CD4-positive, alpha-beta T cell treated with Interferon gamma for 1 hour (primary cell): ENCODE measurements at places on chromosomes 1 and 21.
A peak's percentile ranks its signal among the peaks of the same experiment; 100 is the strongest.

DNA sequence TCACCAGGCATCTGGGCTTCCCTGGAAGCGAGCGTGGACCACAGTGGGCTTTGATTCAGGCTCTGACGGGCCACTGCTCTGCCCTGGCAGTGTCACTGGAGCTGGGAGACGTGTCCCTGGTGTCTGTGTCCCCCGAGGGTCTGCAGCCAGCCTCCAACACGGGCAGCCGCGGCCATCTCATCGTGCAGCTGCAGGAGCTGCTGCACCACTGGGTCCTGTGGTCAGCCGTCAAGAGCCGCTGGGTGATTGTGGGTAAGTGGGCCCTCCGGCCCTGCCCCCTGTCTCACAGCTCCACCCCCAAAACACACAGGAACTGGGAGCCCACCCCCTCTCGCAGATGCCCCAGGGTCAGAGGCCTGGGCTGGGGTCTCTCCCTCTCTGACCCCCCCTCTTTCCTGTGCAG, 40.7 kb downstream of the DISP3 start:
- no peak for DNase-seq

- no peak for DNase-seq
Measured at GRCh38 chr1:71948561-71948960, 333.8 kb downstream of the NEGR1 start.

DNA sequence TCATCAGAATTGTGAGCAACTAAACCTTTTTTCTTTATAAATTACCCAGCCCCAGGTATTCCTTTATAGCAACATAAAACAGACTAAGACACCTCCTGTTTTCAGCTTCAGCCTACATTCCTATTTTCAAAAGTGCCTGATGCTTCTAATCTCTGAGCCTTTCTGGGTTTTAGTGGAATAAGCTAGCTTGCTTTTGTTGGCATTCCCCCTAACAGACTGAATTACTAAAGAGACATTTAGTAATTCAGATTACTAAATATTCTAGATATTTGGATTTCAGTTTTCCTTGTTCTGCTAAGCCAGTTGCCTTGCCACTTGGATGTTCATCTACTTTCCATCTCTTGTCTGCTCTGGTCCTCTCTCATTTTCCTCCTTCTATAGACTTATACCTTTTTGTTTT, 10.5 kb upstream of the GNG12 start:
- DNase-seq = no peak

DNA sequence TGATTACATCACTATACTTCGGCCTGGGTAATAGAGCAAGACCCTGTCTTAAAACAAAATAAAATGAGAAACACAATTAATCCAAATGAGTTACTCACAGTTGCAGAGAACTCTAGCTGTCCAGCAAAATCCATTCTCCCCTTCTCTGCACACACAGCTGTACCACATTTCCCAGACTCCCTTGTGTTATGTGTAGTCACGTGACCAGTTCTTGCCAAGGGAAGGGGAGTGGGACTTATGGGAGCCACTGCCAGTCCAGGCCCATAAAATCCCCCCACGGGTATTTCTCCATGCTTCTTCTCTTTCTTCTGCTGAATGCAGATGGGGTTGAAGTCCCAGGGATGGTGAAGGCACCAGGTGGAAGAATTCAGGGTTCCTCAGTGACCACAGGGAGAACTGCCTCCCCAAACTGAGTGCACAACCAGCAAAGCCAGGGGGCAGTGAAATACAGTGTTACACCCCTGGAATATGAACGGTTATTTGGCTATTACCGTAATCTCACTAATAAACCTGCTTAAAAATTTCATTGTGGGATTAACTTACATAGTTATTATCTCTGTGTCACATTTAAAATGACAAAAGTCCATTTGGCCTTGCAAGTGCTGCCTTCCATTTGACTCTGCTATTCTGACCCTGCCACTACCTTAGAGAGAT, 85.6 kb upstream of the FMN2 start:
- no peak for DNase-seq

DNA sequence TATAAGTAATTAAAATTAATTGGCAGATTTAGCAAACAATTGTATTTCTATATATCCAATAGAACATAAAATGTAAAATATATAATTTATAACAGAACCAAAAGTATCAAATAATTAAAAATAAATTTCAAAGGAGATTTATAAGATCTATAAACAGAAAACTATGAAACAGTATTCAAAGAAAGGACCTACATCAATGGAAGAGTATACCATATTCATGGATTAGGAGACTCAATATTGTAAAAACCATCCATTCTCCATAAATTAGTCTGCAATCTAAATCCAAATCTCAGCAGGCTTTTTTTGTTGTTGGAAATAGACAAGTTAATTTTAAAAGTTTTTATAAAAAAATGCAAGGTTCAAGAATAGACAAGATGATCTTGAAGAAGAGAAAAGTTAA, 149.0 kb upstream of the RUNX3 start:
- DNase-seq = no peak

- DNase-seq = no peak
Measured at GRCh38 chr1:236389253-236389652, 4.8 kb upstream of the EDARADD start.

GRCh38 chr21:25561668-25562641, 45.3 kb downstream of the MRPL39 start:
- DNase-seq = peak; percentile 68

DNA sequence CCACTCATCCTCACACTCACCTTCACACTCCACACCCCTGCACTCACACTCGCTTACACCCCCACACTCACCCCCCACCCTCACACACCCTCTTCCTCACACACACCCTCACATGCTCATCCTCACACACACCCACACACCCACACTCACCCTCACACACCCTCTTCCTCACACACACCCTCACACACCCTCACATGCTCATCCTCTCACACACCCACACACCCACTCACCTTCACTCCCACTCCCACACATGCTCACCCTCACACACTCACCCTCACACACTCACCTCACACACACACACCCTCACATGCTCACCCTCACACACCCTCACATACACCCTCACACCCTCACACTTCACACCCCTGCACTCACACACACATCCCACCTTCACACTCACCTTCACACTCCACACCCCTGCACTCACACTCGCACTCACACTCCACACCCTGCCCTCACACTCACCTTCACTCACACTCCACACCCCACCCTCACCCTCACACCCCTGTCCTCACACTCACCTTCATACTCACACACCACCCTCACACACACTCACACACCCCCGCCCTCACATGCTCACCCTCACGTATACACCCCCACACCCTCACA, 42.6 kb upstream of the EDN2 start:
- no peak for DNase-seq

DNA sequence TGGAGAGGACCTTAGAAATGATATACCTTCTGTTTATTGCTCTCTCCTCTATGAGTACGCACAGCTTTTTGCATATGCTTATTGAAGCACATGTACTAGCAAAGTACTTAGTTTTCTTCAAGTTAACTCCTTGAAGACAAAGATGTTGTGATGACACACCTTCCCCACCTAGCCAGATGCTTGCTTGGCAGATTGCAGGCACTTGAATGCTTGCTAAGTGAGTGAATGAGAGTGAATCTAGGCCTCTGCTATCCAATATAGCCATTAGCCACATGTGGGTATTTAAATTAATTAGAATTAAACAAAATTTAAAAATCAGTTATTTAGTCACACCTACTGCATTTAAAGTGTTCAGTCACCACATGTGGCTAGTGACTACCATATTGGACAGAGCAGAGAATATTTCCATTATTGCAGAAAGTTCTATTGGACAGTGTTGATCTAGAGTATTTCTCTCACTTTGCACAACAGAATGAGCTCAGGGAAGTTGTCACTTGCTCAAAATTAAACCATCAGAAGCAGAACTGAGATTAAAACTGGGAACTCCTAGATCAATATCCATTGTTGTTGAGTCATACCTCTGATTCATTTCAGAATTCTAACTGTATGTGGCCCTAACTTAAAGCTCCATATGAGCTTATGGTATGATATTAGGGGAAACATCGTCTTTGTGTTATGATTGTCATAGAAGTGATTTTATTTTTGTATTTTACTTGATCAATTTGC, 8.6 kb upstream of the EEIG2 start:
- no peak for DNase-seq

DNA sequence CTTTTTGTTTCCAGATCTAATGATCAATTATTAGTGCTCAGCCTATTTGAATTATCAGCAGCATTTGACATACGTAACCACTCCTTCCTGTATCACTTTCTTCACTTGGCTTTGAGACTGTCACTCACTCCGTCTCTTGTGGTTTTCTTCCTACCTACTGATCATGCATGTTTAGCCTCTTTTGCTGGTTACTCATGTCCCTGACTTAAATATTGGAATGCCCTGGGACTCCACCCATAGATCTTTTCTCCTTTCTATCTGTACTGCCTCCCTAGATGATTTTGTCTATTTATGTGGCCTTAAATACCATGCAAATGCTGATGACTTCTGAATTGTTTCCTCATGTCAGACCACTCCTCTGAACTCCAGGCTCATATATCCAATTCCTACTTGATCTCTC, 57.7 kb upstream of the PDE4B start:
- no peak for DNase-seq

DNA sequence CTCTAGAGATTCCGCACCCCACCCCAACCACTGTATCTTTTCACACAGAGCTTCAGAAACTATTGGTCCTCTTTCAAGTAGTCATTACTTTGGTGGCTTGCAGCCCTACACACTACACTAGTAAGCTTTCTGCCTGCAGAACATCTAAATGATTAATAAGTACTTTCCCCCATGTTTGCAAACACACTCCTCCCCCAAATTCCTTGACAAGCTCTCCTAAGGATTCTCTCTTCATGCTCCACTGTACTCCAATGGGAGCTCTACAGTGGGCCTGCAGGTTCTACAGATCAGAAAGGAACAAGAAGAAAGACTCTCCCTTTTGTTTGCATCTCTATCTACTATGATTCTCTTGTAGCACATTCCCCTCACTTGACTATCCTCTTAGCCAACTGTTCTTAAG, 16.3 kb upstream of the NUF2 start:
- no peak for DNase-seq

- no peak for DNase-seq
Measured at GRCh38 chr1:116916533-116917445, 7.1 kb downstream of the PTGFRN start.

DNA sequence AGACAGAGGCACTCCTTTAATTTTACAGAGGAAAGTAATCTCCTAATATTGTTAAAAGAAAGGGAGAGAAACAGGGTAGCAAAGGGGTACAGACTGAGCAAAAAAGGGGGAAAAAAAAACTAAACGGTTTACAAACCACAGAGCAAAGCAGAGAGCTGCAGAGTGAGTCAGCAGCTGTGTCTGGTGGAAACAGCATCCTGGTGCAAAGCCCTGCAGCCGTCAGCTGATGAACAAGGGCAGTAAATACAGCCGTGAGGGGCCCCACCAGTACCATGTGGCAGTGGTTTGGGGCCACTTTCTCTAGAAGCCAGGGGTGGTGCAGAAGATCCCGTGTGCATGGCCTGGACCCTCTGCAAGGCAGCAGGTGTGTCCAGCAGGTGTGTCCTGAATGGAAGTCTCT, 111.3 kb downstream of the ERG start:
- DNase-seq = peak; percentile 5
